Left lung (tissue), 14 donors: ENCODE measurements at places on chromosomes 6 and 20. TPM values are rescaled to one million over a fixed set of nuclear protein-coding genes. Genes with fewer than 3 reads are reported as not detected.

The RNF182 gene
- 2.5 TPM for total RNA-seq

The TSHZ2 gene
- 7.6 TPM for total RNA-seq

The ULBP2 gene
- total RNA-seq = 3.3 TPM

The BNIP5 gene
- 0.26 TPM for total RNA-seq

The HEY2 gene
- total RNA-seq = 3.6 TPM

The RUNX2 gene
- total RNA-seq = 5.9 TPM

The NEDD9 gene
- total RNA-seq = 193 TPM

The RIPPLY2 gene
- total RNA-seq = not detected

The ZGPAT gene
- total RNA-seq = 28.8 TPM

The TAF11 gene
- total RNA-seq = 22.6 TPM

The FBXO5 gene
- 6.6 TPM for total RNA-seq

The C6orf15 gene
- not detected for total RNA-seq

The RBBP8NL gene
- total RNA-seq = 0.97 TPM

DNA sequence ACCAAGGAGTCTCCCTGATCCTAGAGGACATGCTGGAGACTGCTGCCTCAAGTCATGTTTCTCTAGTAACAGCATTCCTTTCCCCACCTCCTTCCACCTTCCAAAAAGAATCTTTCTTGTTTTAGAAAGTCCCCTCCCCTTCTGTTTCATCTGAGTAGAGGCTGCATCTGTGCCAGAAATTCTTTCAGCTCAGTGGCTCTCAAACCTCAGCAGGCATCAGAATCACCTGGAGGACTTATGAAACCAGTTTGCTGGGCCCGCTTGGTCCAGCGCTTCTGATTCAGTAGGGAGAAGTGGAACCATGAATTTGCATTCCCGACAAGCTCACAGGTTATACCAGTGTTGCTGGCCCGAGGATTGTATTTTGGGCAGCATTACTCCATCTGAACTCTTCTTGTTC, 55.1 kb downstream of the TMEM200A start:
- H3K4me3 ChIP-seq = no peak overlapping the region
- no peak overlapping the region for H3K27ac ChIP-seq
- H3K4me1 ChIP-seq = no peaks in the 10 kb centered on the region

GRCh38 chr6:48280035-48280620, 169.1 kb upstream of the PTCHD4 start:
- no peaks in the 10 kb centered on the region for H3K36me3 ChIP-seq
- H3K4me1 ChIP-seq = no peaks in the 10 kb centered on the region
- H3K27ac ChIP-seq = no peak overlapping the region
- H3K27me3 ChIP-seq = no peaks in the 10 kb centered on the region

GRCh38 chr6:11918739-11919605, 93.1 kb upstream of the HIVEP1 start:
- H3K36me3 ChIP-seq = no peaks in the 10 kb centered on the region
- no peak overlapping the region for H3K4me3 ChIP-seq
- H3K27me3 ChIP-seq = no peaks in the 10 kb centered on the region

DNA sequence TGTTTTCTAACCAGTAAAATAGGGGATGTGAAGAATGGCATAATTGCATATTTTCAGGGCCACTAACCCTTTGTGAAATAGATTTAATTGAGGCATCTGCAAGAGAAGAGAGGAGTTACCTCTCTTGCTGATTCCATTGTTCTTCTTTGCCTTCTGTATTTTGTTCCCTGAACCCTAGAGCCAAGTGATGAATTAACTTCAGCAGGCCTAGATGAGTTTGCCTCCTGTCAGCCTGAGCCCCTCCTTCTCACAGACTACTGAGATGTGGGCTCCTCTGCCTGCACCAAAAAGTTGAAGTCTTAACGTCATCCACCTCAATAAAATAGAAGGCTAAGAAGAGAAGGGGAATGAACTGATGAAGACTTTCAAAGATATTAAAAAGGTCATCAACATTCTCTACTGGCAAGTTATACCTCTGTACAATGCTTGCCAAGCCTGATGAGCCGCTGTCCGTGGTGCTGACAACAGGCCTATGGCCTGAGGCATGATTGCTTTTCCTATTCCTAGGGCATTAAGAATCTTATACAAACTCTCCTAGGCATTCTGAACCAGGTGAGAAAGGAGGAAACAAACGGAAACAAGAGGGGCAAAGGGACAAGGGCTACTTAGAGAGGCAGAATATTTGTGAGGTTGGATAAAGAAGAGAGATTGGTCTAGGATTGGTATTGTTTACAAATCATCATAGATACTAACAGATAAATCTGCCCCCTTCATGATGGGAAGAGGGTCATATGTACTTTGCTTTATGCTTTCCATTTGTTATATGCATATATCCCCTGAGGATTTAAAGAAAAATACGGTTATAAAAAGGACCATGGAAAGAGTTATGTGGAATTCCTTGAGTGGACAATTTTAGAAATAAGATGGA, 46.8 kb downstream of the CD24 start:
- H3K36me3 ChIP-seq = no peaks in the 10 kb centered on the region
- no peak overlapping the region for H3K27ac ChIP-seq
- H3K4me3 ChIP-seq = no peak overlapping the region
- no peaks in the 10 kb centered on the region for H3K4me1 ChIP-seq
- H3K27me3 ChIP-seq = no peaks in the 10 kb centered on the region

GRCh38 chr6:81772741-81773140, 20.3 kb upstream of the TENT5A start:
- no peaks in the 10 kb centered on the region for H3K27me3 ChIP-seq
- no peak for DNase-seq
- no peak overlapping the region for H3K27ac ChIP-seq
- H3K36me3 ChIP-seq = no peaks in the 10 kb centered on the region
- no peak overlapping the region for H3K4me3 ChIP-seq

- no peak for DNase-seq
- H3K36me3 ChIP-seq = no peaks in the 10 kb centered on the region
- H3K4me1 ChIP-seq = no peaks in the 10 kb centered on the region
These were observed 16.1 kb downstream of the ZC2HC1B start for GRCh38 chr6:143880412-143880811.

GRCh38 chr20:33862709-33863403, 51.7 kb downstream of the CHMP4B start:
- no peak overlapping the region for H3K4me3 ChIP-seq
- H3K36me3 ChIP-seq = peaks cover 7% of the 10 kb centered on the region
- no peaks in the 10 kb centered on the region for H3K27me3 ChIP-seq
- no peaks in the 10 kb centered on the region for H3K4me1 ChIP-seq
- DNase-seq = peak; percentile 84
- no peak overlapping the region for H3K27ac ChIP-seq

- H3K27me3 ChIP-seq = peaks cover 100% of the 10 kb centered on the region
- peaks cover 36% of the 10 kb centered on the region for H3K4me1 ChIP-seq
- DNase-seq = no peak
- H3K4me3 ChIP-seq = no peak overlapping the region
These were observed 763 bp downstream of the BHLHE23 start for GRCh38 chr20:63005862-63006539.

DNA sequence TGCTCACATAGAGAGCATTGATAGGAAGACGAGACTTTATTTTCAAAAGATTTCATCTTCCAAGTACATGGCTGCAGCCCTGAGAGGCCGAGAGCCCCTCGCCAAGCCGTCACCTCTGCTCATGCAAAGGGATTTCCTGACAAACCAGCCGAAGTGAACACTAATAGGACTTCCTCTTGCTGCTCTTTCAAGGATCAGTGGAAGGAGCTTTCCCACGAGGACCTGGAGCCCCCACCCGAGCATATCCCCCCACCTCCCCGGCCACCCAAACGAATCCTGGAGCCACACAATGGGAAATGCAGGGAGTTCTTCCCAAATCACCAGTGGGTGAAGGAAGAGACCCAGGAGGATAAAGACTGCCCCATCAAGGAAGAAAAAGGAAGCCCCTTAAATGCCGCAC, 69.3 kb downstream of the PTPN1 start:
- H3K36me3 ChIP-seq = peaks cover 4% of the 10 kb centered on the region
- no peaks in the 10 kb centered on the region for H3K27me3 ChIP-seq
- H3K4me1 ChIP-seq = peaks cover 19% of the 10 kb centered on the region
- H3K4me3 ChIP-seq = no peak overlapping the region
- DNase-seq = no peak

DNA sequence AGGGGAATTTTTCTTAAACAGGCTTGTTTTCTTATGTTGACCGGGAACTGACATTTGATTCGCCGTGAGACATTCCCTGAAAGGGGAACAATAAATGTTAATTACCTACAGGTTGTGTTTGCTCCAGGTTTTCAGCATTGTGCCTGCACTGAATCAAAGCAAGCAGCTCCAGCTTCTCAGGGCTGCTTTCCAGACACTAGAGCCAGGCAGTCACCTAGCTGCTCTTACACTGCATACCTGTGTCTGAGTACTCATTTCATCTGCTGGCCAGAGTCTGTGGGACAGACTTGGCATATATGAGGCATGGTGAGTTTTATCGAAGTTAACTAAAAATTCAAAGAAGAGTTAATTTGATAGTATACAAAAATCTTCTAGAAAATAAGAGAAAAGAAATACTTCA, 951.8 kb upstream of the MAP3K7 start:
- no peak for DNase-seq
- H3K27ac ChIP-seq = no peak overlapping the region
- no peak overlapping the region for H3K4me3 ChIP-seq
- no peaks in the 10 kb centered on the region for H3K36me3 ChIP-seq
- no peaks in the 10 kb centered on the region for H3K4me1 ChIP-seq

DNA sequence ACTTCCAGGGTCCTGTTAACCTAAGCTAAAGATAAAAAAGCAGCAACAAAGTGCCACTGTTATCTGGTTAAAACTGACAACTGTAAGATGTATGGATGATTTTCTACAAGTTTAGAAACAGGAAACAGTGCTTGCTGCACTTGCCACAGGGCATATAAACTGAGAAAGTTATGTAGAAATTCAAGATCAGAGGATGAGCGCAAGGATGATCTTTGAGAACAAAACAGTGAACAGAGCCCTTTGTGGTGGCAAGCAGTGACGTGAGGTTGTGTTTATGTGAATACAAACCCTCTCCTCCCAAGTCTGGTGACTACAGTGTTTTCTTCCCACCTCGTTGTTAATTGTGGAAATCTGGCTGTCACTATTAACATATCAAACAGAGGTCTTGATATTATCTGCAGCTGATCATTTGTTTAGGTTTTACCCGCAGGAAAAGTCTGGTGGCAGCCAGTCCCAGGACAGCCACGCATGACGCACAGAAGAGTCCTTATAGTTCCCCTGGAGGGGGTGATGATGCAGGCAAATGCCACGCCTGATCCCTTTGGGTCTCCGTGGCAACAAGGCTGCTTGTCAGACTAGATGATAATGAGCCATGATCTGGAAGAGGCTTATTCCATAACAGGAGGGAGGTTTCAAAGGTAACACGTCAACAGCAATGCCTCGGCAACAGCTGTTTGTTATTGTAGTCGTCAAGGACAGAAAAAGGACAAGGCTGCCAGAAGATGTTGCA, 43.1 kb upstream of the TNFAIP3 start:
- no peak overlapping the region for H3K4me3 ChIP-seq
- no peaks in the 10 kb centered on the region for H3K36me3 ChIP-seq
- H3K27ac ChIP-seq = no peak overlapping the region
- H3K27me3 ChIP-seq = no peaks in the 10 kb centered on the region

- H3K27ac ChIP-seq = no peak overlapping the region
- no peaks in the 10 kb centered on the region for H3K4me1 ChIP-seq
- no peaks in the 10 kb centered on the region for H3K36me3 ChIP-seq
- no peak overlapping the region for H3K4me3 ChIP-seq
- DNase-seq = no peak
- H3K27me3 ChIP-seq = no peaks in the 10 kb centered on the region
These were observed 7.8 kb downstream of the KCNG1 start for GRCh38 chr20:51014797-51015722.

GRCh38 chr6:166112580-166112979, 55.1 kb downstream of the TBXT start:
- no peak overlapping the region for H3K4me3 ChIP-seq
- no peak for DNase-seq
- no peaks in the 10 kb centered on the region for H3K27me3 ChIP-seq
- no peaks in the 10 kb centered on the region for H3K4me1 ChIP-seq
- no peak overlapping the region for H3K27ac ChIP-seq

- DNase-seq = no peak
- no peaks in the 10 kb centered on the region for H3K36me3 ChIP-seq
- no peak overlapping the region for H3K27ac ChIP-seq
- H3K4me1 ChIP-seq = no peaks in the 10 kb centered on the region
These were observed 153.6 kb upstream of the QKI start for GRCh38 chr6:163260911-163261310.

DNA sequence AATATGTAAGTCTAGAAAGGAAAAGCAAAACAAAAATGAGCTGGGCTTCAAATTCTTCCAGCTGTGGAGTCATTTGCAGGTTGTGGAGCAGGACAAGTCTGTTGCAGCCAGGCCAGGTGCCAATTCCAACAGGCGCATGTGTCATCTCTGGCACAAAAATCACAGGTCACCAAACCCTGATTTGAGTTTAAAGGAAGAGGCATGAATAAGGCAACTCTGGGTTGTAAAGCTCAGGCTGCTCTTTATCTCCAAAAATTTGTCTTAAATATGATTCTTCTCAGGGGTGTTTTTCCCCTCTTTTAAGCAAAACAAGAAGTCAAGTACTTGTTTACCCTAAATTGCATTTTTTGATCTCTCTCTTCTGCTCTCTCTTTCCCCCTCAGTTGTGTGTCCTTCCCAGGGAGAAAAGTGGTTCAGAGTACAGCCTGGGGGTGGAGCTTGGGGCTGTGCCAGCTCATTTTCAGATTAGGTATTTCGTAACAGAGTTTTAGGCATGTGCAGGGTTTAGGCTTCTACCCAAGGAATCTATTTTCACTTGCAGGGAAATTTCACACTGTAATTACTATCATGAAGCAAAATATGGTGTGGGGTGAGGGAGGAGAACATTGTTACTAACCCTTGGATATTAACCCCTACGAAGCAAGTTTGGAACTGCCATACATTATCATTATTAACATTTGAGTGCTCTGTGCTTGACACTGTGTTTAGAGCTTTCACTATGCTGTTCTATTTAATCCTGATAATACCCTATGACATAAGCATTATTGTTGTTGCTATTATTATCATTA, 8.3 kb upstream of the NCOA3 start:
- no peaks in the 10 kb centered on the region for H3K36me3 ChIP-seq
- no peak overlapping the region for H3K4me3 ChIP-seq
- peaks cover 37% of the 10 kb centered on the region for H3K4me1 ChIP-seq
- peak; percentile 81 for DNase-seq

DNA sequence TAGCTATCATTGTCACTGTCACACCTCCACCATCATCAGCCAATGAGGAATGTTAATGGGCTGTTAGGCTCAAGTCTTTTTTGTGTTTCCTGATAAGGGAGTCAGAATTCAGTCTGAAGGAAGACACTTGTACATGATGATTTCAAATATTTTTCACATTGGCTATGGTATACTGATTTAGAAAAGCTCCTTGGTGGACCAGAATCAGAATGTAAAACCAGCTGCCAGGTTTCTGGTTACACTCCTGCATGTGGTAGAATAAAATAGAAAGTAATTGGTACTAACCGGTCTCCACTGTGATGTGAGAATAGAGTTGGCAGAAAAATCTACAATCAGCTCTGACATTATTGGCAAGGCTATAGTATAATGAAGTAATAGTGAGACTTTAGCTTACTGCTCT, 10.7 kb downstream of the COL9A1 start:
- H3K27ac ChIP-seq = no peak overlapping the region
- DNase-seq = no peak
- H3K27me3 ChIP-seq = no peaks in the 10 kb centered on the region
- no peak overlapping the region for H3K4me3 ChIP-seq

GRCh38 chr6:43047998-43048397, 5.7 kb downstream of the CUL7 start:
- DNase-seq = no peak
- H3K27me3 ChIP-seq = no peaks in the 10 kb centered on the region
- H3K4me1 ChIP-seq = peaks cover 8% of the 10 kb centered on the region
- no peak overlapping the region for H3K27ac ChIP-seq
- no peak overlapping the region for H3K4me3 ChIP-seq
